Psoas muscle (tissue), 8 donors: ENCODE measurements at places on chromosomes 5 and 9. TPM values are rescaled to one million over a fixed set of nuclear protein-coding genes. Genes with fewer than 3 reads are reported as not detected.

Gene PAPPA
- total RNA-seq, result 0.82 TPM

Gene CDC14B
- 10.7 TPM for total RNA-seq

Gene CD72
- 0.66 TPM for total RNA-seq

Gene AJM1
- total RNA-seq, result 2.6 TPM

Gene TSSK1B
- not detected for total RNA-seq

- H3K27ac ChIP-seq, result no peak overlapping the region
- no peak for DNase-seq
- H3K36me3 ChIP-seq, result no peaks in the 10 kb centered on the region
Observed at GRCh38 chr5:135216471-135217343, 182.3 kb downstream of the MACROH2A1 start.

GRCh38 chr5:119286511-119287488 lies 69.0 kb upstream of the TNFAIP8 start:
- no peak for DNase-seq
- no peak overlapping the region for H3K4me3 ChIP-seq
- no peaks in the 10 kb centered on the region for H3K36me3 ChIP-seq
- H3K27me3 ChIP-seq, result no peaks in the 10 kb centered on the region
- H3K4me1 ChIP-seq, result peaks cover 8% of the 10 kb centered on the region

GRCh38 chr9:131447148-131447547 lies 53.3 kb downstream of the PRRC2B start:
- H3K36me3 ChIP-seq, result peaks cover 15% of the 10 kb centered on the region
- no peak for DNase-seq
- H3K27ac ChIP-seq, result no peak overlapping the region
- H3K4me3 ChIP-seq, result no peak overlapping the region
- no peaks in the 10 kb centered on the region for H3K27me3 ChIP-seq
- H3K4me1 ChIP-seq, result no peaks in the 10 kb centered on the region
